ENCODE measurements at places on chromosomes 11 and 22.

DNA sequence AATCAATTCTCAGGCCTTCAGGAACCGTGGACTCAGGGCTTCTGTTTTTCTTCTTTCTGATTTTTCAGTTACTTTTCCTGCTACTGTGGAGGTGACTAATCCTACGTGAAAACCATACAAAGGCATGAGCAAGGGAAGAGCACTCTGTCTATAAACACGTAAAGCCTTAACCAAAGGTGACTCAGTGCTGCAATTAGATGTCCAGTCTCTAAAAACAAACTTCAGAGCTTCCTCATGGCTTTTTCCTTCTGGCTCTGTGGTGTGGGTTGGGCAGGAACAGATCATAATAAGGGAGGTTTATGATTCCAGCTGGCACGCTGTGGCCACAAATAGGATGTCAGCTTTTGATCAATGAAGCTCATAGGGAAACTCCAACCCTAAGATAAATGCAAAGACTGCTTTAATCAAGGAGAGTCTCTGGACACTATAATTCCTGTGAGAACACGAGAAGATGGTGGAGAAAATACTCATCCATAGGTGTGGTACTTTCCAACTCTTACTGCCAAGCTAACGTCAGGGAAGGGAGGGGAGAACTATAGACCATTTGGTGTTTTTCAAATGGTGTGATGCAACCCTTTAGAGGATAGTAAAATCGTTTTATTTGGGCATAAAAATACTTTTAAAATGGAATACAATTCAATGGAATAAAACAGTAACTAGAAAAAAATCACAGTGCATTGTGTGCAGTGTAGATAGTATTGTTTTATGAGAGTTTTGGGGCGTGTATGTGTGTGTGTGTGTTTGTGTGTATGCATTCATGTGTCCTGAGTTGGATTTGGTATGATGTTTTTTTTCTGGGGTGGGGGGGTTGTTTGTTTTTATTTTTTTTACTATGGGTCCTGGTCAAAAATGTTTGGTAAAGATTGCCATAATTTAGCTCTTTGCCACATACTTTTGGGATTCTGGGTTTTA, at the start of gene NXPE2:
TSS of gene NXPE2 (plus strand) at position 403 of the 912 bp plus-strand sequence. CDS start at position 452, 49 bp downstream.
- no peak for DNase-seq

- DNase-seq: no peak
Observed at GRCh38 chr11:133064152-133064877, 468.0 kb downstream of the OPCML start.

DNA sequence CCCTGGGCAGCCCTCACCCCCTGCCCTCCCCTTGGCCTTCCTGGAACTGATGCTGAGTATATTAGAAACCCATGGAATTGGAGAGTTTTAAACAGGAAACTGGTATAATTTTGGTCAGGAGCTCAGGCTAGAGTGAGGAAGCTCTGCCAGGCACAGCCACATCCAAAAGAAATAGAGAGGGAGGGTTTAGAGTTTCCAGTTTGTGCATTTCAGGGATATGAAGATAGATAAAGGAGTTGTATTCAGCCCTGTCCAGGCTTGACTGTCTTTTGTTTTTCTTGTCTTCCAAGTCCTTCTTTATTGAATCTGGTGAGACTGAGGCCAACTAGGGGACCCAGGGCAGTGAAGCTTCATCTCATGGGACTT, 71.8 kb downstream of the TSPAN18 start:
- no peak for DNase-seq

- DNase-seq: no peak
Observed at GRCh38 chr11:122923302-122923701, 40.7 kb downstream of the JHY start.

All from CD14-positive monocyte (primary cell).